Activated effector memory CD4-positive, alpha-beta T cell treated with Interleukin-2 at 50 U/mL for 16 hours (primary cell): ENCODE measurements at places on chromosomes 4 and X.

DNA sequence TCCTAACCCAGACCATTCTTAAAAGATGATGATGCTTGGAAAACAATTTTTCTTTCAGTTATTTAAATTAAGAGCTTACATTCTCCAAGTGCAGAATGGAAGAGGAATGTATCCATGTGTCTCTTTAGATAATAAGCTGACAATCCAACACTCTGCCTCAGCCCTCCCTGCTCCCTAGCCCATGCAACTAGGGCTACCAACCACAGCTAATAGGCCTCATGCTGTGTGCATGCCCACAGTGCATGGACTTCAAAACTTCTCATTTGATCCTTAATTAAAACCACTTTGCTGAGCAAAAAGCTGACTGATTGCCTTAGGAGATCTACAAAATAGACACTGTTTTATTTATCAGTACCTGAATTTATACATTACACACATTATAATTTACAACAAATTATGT is 473.9 kb downstream of the GALNTL6 start:
- DNase-seq: no peak

DNA sequence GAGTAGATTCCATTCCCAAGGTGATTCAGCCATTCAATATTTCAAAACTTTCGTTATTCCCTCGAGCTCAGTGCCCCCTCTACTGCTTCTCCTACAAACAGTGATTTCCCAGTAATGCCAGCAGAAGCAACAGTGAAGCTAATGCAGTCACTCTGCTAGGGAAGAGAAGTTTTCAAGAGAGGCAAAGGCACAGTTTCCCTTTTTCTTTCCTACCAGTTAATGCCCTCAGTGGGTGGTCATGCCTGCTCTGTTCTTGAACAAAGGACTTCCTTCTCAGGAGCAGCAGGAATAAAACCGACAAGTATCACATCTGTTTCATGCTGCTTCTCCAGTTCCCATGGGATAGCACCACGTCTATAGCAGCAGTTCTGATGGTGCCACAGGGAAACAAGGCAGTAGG is 317.2 kb downstream of the TENM3 start:
- no peak for DNase-seq

GRCh38 chr4:48668254-48669017 is 111.6 kb downstream of the FRYL start:
- no peak for DNase-seq

- DNase-seq: no peak
Measured at GRCh38 chrX:26254436-26254835, 38.5 kb downstream of the MAGEB5 start.

GRCh38 chrX:150200820-150201287 is 162.3 kb upstream of the MAMLD1 start:
- DNase-seq: peak; percentile 0

DNA sequence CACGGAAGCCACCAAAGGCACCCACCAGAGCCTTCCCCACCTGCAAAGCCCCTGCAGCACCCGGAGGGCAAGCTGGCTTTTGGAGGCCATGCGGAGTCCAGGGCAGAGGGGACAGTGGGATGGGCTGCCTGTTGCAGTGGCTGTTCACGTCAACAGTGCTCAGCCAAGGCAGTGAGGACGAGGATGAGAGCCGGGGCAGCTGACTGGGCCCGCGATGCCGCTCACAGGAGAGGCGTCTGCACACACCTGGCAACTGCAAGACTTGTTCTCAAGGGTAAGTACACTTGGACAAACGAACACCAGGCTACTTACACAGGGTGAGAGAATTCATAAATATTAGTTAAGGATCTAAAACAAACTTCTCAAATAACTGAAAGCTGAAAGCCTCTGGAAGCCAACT is 19.6 kb downstream of the FGFR3 start:
- DNase-seq: no peak

DNA sequence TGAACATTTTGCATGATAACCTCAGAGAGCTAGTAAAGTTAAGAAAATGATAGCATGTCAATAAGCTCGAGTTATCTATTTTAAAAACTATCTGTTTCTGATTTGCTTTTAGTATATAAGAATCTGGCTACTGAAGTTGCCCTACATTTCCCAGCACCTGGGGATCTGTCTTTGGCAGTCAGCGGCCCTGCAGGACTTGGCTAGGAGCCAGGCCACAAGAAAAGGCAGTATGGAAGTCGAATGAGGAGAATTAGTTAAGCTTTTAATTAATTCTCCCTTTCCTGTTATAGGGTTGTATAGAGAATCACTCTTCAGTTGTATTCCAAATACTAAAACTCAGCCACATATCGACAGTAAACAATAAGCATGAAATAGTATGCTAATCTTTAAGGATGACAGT is 22.7 kb downstream of the POU4F2 start:
- DNase-seq: no peak

- no peak for DNase-seq
Measured at GRCh38 chr4:158656439-158656838, 15.2 kb downstream of the C4orf46 start.

- DNase-seq: no peak
Measured at GRCh38 chr4:165780735-165781134, 92.3 kb upstream of the TLL1 start.

GRCh38 chr4:176879380-176880116 is 86.8 kb upstream of the VEGFC start:
- no peak for DNase-seq

GRCh38 chr4:26861434-26862186 is 969 bp downstream of the STIM2 start:
- peak; percentile 68 for DNase-seq

- no peak for DNase-seq
Measured at GRCh38 chr4:165748321-165748720, 124.7 kb upstream of the TLL1 start.

DNA sequence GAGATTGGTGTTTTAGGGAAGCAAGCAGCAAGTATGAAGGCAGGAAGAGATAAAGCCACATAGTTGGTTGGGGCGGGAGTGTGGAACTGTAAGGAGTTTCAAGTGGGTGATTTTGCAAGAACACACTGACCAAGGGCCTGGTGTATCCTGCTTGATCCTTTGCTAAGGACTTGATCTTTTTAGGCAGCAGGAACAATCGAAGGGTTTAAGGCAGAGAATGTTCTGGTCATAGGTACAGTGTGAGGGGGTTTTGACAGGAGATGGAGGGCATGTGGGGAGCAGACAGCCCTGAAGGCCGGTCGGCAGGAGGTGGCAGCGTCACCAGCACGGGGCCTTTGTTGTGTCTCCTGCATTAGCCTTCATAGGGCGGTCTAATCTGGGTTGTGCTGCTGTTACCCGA is 54.7 kb downstream of the FAM193A start:
- no peak for DNase-seq

DNA sequence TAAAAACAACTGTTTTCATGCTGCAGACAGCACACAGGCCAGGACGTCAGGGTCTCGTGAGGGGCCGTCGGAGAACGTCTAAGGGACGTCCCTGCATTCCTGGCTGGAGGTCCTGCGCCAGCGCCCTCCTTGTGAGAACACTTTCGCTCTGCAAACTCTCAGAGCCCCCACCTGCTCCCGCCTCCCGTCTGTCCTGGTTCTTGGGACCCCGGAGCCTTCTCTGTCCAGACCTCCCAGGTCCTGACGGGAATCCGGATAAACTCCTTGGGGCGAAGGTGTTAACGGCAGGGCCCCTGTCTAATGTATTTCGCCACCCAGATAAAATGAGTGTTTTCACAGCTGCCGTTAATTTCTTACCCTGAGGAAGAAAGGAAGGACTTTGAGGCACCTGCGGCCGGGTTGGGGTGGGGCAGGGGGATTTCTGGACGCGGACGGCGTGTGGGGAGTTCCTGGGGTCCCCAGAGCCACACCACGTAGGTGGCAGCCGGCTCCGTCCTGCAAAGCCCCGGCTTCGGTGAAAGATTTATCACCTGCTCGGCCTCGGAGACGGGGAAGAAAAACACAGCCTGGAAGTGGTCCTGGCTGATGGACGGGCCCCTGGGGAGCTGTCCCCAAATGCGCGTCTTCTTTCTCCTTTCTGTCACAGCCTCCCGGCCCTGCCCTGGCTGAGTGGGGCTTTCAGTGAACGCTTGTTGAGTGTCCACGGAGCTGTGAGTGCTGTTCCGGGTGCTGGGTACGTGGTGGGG is 35.1 kb upstream of the PPP2R3B start:
- no peak for DNase-seq

DNA sequence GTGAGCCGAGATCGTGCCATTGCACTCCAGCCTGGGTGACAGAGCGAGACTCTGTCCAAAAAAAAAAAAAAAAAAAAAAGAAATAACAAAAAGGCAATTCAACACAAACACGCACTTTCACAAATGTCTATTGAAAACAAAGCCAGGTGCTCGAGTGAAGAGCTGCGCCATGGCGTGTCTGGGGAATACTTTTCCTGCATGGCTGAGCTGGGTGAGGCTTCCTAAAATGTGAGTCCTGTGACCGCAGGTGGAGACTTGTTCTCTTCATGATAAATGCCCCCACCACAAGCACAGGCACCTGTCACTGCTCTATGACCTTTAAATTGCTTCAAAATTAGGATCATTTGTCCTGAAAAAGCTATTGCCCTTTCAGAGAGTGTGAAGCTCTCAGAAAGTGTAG is 4.0 kb upstream of the ABLIM2 start:
- DNase-seq: no peak
